HepG2 (cell line): ENCODE measurements at places on chromosomes 1 and 21. TPM values are rescaled to one million over a fixed set of nuclear protein-coding genes. Genes with fewer than 3 reads are reported as not detected.

IVL gene
- not detected in 2 replicates for total RNA-seq

THEM5 gene
- not detected in 2 replicates for total RNA-seq

PSRC1 gene
- total RNA-seq: 26.5 and 28.6 TPM in 2 replicates

BATF3 gene
- not detected in 2 replicates for total RNA-seq
